ENCODE measurements at places on chromosomes 2 and 18.

DNA sequence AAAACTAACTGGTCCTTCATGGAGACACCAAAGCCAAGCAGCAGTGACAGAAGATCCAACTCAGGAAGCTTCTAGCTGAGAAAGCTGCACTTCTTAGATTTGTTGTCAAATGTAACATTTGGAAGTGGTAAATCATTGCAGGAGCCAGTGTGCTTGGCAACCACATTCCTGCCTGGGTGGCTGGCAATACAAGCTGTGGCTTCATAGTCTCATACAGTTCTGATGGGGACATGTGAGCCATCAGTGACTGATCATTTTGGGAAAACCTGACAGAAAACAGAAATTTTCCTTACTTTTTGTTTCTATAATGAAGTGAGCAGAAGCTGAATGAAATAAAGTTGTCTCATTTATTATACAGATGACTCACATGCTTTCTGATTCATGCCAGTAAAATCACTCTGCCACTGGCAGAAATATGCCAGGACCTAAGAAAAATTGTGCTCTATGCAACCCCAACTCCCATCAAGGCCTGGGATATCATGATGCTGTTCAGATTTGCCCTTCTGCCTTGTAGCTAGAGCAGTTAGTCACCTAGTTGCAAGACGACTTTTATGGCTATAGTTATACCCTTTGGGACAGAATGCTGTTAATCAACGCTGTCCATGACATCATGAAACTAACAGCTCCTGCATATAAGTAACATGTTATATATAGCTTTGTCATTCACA, 508.1 kb downstream of the ADCYAP1 start:
- DNase-seq = no peak

GRCh38 chr2:3244486-3244885, 133.1 kb downstream of the EIPR1 start:
- no peak for DNase-seq

DNA sequence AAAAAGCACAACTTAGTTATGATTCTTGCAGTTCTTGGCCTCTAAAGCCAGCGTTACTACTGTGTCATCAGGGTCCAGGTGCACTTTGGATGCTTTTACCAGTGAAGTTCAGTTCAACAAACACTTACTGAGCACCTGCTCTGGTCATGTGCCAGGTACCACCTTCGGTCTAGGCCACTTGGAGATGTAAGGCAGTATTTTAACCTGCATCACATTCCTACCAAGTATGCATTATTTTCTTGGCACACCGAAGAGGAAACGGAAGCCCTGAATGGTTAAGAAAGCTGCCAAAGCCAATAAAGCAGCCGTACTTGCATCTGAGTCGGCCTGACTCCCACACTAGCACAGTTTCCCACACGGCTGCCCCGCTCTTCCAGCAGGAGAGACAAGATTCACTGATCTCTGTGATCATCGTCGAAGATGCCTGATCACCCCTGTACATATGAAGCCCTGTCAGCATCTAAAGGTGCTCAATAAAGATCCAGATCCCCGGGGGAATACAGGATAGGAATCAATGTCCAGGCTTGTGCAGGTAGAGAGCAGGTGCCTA, 427.1 kb downstream of the EIPR1 start:
- DNase-seq = no peak

DNA sequence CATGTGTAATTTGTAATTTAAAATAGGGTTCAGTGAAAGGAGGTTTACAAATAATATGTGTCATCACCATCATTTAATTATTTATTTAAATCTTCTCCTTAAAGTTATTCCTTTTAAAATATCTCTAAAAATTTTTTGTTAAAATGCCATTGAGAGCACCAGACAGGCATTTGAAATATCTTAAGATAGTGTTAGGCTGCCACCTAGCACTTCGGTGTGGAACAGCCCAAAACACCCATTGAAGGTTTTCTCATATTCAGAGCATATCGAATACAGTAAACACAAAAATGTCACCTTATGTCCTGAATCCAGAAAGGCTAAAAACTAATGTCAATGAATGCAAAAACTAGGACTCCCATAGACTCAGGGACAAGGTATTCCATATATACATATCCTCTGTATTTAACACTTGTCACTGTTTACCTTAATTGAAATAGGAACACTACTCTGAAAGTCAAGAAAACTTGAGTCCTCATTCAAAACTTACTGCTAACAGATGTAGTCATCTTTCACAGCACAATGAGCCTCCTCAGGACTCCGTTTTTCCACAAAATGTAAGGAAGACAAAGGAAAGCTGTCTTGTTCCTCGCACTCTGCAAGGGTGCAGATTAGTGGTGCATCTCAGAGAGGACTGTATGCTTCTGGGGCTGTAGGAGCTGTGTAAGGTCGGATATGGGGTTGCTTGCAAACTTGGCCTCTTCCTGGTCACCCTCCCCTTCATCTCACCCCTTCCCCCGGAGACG, 329.5 kb downstream of the PAX3 start:
- no peak for DNase-seq

DNA sequence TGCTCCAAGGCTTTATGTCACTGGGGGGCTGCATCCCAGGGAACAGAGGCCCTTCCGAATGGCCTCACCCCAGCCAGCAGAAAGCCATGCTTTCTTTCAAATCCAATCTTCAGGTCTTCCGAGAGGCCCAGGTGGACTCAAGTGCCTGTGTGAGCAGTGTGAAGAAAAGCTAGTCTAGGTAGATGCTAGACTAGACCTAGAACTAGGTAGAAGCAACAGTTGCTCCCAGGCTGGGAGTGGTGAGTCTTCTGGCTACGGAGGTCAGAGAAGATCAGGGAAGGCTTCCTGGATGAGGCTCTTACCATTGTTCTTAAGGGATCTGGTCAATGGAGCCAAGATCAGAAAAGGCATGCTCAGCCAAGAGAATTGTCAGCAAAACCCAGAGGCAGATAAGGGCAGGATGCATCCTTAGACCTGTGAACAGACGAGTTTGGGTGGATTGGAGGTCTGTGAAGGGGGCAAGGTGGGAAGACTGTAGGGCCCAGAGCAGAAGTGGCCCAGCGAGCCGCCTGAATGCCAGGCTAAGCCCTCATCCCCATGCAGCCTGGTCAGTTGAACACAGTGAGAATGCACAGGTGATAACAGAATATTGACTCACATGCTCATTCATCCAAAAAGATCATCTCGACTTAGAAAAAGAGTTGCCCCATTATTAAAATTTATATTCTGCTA, 110.8 kb downstream of the SMAD7 start:
- DNase-seq = no peak

GRCh38 chr18:8757396-8757997, 52.1 kb downstream of the MTCL1 start:
- DNase-seq = no peak

DNA sequence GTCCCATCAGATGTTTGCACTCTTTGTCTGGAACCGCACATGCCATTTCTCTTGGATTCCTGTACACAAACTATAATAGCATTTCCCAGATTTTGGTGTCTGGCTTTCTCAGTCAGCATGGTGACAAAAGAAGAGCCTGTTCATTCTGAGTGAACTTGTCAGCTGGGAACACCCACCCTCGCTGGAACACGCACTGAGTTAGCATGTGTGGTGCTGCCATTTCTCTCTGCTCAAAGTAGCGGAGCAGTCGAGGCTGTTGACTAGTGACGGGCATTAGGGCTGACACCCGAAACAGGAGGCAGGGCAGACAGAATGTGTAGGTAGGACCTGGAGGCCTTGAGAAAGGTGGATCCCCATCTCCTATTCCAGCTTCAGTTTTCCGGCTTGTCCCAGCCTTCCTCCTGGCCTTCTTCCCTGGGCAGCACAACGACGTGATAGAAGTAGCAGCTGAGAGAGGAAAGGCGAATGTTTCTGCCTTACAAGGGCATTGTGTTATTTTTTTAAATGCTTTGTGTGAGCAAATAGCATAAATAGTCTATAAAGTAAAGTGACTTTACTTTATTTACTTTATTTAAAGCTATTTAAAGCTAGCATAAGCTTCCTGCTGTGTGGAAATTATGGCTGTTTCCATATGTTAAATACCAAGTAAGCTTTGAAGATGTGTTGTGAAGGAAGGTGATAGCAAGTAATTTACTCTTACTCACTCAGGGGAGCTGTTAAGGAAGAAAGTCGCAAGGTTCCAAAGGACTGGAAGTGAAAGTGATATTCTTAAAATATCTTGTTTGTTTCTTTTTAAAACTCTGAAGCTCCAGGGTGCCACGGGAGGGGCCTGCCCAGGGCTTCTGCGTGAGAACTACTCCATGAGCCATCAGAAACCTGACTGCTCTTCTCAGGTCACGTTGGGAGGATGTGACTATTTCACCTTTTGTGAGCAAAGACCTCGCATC, 272.6 kb downstream of the NEDD4L start:
- no peak for DNase-seq

GRCh38 chr2:67070826-67071225, 326.3 kb upstream of the ETAA1 start:
- DNase-seq = no peak

DNA sequence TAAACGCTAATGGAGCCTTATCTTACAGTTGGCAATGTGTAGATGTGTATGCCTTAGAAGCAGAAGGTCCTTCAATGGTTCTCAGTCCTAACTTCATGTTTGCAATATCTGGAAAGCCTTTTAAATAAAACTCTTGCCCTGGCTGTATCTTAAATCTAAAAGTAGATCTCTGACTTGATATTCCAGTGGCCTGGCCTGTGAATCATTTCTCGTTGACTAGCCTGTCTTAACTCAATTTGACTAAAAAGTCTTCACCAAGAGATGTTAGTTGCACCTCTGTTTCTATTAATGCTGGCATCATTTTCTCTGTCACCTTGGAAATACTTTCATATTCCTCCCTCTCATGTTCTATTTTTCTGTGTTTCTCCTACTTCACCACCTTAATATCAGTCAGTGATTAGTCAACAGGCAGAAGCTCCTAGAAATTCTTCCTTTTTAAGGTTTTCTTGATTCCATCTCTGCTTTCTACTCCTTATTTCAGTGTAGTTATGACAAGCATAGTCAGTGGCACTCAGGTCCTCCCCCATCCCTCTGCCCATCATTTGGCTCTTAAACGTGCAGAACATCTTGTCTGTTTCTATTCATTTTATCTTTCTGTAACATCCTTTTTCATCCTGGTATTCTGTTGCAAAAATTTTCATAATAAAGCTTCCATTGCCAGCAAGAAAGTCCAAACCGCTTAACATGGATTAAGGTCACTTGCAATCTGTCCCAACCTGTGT, 4.3 kb downstream of the ITGAV start:
- DNase-seq = no peak

DNA sequence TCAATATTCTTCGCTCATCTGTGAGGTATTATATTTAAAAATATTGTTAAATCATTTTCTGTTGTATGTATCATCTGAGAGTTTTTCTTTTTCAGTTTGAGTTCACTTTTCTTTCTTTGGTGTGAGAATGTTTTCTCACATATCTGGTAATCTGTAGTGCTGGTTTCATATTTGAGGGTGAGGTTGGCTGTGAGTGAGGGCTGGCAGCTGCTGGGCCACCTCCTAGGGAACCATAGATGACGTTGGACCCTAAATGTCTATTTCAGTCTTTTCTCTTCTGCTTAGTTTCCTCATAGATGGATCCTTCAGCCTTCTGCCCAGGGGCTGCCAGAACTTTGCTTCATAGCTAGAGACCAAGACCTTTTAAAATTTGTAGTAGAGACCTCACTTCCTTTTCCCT, 33.5 kb downstream of the MGAT5 start:
- no peak for DNase-seq

DNA sequence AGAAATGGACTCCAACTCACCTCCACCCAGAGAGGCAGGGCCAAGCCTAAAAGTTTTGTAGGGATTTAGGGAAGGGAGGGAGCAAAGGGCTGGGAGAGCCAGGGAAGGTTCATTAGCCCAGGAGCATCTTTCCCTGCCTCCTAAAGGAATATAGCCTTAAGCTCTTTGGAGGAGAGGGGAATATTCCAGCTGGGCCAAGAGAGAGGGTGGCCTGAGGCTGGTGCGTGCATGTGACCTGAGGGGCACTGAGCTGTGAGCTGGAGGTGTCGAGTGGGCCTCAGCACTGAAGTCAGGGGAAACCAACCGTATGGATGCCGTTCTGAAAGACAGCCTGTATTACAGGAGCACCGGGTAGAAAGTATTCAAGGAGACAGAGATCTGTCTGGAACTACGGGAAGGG, 112.6 kb downstream of the KLHL29 start:
- DNase-seq = no peak

DNA sequence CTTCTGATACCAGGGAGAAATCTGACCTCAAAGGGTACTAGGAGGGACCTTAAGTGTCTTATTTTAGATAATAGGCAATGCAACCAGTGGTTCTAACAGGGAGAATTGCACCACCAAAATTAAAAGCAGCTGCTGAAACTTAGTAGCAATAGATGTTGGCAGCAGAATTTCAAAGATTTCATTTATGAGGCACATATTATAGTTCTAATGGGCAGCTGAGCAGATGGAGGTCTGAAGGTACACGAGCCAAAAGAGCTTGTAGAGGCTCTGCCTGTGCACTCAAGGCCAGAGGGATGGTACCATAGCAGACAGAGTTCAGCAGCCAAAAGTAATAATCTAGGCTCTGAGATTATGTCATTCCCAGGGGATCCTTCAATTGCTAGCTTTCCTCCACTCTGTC, 87.3 kb upstream of the NCKAP5 start:
- DNase-seq = no peak

DNA sequence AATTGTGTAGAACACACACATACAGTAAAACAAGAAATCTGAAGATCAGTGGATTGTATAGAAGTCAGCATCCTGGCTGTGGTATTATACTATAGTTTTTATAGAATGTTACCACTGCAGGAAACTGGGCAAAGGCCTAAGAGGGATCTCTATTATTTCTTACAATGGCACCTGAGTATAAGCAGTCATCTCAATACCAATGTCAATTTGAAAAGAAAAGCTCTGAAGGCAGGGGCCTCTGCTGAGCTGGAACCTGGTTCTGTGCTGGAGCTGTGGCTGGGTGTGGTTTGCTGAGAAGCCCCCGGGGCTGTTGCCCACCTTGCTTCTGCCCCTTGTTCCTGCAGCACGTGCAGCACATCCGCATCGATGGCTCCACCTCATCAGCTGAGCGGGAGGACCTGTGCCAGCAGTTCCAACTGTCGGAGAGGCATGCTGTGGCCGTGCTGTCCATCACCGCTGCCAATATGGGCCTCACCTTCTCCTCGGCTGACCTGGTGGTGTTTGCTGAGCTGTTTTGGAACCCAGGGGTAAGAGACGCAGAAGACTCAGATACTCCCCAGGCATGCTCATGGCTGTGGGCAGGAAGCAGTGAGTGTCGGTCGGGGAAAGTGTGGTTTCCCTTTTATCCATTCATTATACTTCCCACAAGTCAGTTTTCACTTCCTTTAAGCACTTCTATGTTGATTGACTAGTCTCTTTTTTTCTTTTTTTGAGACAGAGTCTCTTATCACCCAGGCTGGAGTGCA, 23.5 kb upstream of the RPL37A start:
- DNase-seq = no peak

DNA sequence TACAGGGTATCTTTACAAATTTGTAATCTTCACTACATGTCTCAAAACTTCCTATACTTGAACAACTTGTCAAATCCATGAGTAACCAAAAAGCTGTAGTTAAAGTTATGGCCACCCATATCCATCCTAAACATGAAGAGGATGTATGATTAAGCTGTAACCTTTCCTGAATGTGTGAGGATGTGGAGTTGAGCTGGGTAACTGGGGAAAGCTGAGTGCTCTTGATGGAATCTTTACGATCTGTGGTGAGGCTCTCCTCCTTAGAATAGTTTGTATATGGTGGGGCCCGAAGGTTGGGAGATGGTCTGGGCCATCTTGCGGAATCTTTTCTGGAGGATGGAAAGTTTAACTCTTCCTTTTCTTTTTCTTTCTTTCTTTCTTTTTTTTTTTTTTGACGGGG, 29.4 kb downstream of the DPP4 start:
- DNase-seq = no peak

Data from activated T-helper 1 cell treated with anti-CD3 and anti-CD28 coated beads, Interleukin-2, amount 50 U/mL, for 16 hours (primary cell).